ENCODE measurements at places on chromosomes 12 and 14.

GRCh38 chr14:93716746-93717667 lies 71.3 kb downstream of the PRIMA1 start:
- DNase-seq = no peak

GRCh38 chr14:24317141-24317928 lies 6.0 kb downstream of the LTB4R start:
- DNase-seq = no peak

DNA sequence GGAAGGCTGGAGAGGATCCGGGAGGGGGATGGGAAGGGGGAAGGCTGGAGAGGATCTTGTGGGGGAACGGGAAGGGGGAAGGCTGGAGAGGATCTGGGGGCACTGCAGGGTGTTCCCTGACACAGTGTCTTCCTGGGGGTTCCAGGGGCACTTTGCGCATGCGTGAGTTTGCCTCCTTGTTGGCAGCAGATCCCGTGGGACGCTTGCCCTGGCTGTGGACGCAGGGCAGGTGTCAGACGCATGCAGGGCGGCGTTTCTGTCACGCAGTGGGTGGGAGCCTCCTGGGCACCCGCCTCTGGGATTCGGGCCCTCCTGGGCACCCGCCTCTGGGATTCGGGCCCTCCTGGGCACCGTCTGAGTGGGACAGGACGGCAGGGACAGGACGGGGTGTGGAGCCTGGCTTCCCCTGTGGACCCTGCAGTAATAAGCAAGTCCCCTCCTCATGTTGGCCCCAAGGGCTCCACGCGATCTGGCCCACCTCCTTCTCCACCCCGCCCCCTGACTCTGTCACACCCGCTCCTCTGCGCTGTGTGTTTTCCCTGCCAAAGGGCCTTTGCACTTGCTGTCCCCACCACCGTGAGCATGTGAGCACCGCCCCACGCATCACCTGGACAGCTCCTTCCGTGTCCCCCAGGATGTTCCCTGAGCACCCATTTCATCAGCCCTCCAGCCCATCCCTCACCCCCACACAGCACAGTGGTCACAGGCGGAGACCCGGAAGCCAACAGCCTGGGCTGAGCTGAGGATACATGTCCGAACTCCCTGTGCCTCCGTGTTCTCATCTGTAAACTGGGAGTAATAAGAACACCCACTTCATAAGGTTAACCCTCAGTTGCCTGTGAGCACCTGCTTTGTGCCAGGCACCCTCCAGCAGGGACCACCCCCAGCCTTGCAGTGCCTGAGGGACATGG lies 4.4 kb downstream of the MMP17 start:
- no peak for DNase-seq

GRCh38 chr12:1173781-1174617 lies 183.0 kb downstream of the ERC1 start:
- DNase-seq = peak; percentile 55

DNA sequence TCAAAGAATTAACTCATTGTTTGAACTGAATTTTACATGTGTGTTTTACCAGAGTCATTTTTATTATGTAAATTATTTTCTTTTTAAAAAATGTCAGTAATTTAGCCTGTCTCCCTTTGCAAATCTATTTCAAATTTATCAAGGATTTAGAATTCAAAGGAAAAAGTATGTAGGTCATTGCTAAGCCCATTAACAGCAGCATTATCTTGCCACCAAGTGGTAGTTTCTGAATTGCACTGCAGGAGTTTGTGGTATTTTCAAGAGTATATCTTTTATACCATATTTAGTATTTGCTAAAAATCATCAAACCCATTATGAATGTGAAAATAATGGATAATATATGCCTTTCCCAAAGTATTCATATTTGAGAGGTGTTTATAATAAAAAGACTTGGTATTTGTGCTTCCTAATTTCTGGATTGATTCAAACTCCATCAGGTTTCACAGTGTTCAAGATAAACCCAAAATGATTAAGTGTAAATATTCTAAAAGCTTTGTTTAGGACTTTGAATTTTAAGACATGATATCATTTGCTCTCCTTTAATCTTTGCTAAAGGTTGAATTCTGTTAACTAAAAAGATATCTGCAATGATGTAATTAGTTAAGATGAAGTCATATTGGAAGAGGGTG lies 711.4 kb downstream of the FSCB start:
- no peak for DNase-seq

GRCh38 chr12:571795-572531 lies 91.3 kb downstream of the NINJ2 start:
- no peak for DNase-seq

DNA sequence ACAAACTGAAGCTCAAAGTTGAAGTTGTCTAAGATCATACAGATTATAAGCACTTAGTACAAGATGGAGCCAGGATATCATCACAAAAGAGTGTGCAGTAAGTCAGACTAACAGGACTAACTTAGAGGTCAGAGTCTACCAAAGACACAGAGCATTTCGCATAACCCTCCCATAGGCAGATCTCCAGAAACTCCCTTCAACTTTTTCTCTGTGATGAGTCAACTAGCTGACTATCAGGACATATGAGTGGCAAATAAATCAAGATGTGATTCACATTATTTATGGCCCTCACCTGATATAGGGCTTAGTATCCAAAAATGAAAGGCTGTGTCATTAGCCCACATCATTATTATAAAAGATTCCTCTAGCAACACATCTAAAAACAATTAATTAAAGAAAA lies 484.6 kb downstream of the GALC start:
- no peak for DNase-seq

DNA sequence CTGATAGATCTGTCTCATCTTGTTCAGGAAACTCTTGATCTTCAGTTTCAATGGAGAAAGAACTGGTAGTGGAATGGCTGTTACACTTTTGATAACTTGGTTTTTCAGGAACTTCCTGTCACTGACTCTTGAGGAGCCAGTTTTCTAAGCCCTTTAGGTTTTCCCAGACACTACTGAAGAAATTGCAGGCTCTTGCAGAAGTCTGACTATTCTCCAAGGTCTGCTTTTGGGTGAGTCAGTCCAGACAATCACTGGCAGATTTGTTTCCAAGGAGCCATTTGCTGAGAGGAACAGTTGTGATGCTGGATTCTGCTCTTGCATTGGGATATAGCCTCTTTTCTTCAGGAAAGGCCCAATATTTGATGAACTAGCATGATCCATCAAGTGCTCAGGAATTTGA lies 468.0 kb downstream of the FUT8 start:
- no peak for DNase-seq

GRCh38 chr14:75147423-75148071 lies 20.7 kb upstream of the NEK9 start:
- no peak for DNase-seq

DNA sequence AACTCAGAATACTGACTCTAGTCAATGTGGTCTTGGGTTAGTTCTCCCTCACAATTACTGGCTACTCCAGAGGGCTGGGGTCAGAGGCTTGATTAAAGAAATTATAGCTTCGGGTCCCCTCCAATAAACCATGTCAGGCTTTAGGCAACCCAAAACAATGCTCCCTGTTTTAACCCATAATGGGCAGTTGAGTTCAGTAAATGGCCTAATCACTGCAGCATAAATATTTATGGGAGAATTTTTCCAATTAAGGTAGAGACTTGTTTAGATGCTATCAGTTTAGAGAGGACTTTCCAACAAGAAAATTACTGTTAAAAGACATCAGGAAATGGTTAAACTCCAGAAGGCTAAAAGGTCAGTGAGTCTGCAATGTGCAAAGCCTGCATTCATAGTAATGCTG lies 389.2 kb upstream of the PRICKLE1 start:
- no peak for DNase-seq

DNA sequence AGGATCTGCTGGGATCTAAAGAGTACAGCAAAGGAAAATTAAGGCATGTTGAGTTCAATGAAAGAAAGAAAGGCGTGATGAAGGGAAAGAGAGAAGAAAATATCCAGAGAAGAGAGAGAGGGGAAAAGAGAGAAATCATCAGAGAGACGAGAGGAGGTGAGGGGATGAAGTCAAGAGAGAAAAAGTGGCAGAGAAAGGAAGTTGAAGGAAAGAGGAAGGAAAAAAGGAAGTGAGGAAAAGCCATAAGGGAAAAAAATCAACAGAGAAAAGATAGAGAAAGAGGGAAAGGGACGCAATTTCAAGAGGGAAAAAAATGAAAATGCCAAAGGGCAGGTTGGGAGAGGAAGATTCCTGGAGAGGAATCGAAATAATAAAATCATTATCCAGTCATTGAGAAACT lies 40.4 kb downstream of the LLPH start:
- DNase-seq = no peak

GRCh38 chr12:52044292-52044983 lies 6.8 kb upstream of the NR4A1 start:
- DNase-seq = no peak

- DNase-seq = no peak
Observed at GRCh38 chr14:61691495-61691894, 3.8 kb upstream of the HIF1A start.

GRCh38 chr12:26919216-26919555 lies 18.6 kb downstream of the INTS13 start:
- no peak for DNase-seq

DNA sequence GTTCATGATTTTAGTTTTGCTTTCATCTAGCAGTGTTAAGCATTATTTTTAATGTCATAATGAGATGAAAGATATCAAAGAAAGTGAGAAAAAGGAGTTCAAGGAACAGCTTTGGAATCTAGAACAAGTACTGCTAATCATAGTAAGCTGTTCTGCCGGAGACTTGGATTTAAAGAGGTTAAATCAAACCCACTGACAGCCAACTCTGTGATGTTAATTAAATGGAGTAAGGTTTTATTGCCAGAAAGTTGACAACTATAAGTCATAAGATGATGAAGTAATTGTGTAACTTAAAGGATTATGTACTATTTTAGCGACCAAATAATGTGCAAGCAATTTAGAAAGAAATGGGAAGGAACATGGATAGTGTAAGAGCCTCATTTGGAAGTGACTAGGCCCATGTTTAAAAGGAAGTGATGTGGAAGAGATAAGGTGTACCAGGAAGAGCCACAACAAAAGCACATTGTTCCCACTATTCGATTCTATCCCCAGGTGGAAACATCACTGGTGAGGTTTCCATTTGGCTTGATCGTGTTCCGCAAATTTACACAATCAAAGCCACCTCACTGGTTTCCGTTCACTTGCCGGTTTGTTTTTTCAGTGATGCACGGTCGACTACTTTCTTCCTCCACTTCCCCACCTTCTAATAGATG lies 388.5 kb downstream of the PAWR start:
- no peak for DNase-seq

- no peak for DNase-seq
Observed at GRCh38 chr12:115147916-115148315, 463.9 kb upstream of the TBX3 start.

DNA sequence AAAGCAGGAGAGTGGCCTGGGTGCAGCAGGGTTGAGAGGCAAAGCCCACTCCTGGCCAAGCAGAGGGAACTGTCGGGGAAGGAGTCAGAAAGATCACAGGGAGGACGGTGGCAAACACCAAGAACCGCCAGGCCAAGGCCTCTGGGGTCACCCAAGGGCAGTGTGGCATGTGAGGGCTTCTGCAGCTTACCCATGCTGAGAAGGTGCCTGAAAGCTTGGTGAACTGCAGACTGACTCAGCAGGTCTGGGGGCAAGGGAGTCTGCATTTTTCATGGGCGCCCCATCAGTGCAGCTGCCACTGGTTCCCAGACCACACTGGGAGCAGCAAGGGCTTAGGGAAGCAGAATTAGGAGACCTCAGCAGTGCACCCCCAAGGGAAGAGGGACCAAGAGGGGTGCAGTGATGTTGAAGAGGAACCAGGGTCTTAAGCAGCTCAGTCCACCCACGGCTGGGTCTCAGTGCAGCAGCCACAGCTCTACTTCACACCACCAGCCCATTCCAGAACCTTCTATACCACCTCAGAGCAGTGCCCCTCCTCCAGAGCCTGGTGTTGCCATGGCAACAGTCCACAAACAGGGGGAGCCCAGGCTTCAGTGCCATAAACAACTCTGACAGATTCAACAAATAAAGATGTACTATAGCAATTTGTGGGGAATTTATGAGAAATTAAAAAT lies 59.4 kb downstream of the ITPK1 start:
- no peak for DNase-seq

GRCh38 chr12:58238411-58238810 lies 297.0 kb downstream of the ATP23 start:
- no peak for DNase-seq

GRCh38 chr12:1834186-1834925 lies 14.0 kb downstream of the LRTM2 start:
- peak; percentile 4 for DNase-seq

DNA sequence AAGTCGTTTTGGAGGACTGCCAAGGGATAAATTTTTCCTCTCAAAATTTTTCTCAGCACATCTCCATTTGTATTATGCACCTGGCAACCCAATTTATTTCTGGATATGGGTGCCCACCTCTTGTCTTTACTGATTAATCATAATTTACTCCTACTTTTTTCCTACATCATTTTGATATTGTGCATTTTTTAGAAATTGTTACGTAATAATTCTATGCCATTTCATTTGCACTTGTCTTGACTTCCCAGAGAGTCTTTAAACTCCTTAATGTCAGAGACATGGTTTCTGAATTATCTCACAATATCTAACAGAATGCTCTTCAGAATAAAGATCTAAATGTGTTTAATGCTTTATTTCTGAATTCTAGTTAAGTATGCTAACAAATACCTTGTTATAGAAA lies 113.1 kb downstream of the TMTC3 start:
- DNase-seq = no peak

DNA sequence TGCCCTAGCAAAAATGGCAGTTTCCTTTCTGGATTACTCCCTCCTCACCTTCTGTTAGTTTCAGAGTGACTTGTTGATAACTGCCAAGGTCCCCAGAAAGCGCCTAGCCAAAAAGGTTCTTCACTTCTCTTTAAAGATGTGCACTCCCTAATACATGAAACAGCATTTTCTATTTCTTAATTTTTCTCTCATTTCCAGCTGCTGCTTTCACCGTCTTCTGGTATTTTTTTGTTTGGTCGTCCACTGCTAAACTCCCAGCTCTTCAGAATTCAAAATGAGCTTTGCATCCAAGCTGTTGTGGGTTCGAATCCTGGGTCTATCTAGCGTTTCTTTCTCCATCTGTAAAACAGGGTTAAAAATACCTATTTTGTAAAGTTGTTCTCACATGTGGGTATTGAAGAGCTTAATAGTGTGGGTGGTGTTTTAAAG lies 397 bp upstream of the BORCS5 start:
- no peak for DNase-seq

DNA sequence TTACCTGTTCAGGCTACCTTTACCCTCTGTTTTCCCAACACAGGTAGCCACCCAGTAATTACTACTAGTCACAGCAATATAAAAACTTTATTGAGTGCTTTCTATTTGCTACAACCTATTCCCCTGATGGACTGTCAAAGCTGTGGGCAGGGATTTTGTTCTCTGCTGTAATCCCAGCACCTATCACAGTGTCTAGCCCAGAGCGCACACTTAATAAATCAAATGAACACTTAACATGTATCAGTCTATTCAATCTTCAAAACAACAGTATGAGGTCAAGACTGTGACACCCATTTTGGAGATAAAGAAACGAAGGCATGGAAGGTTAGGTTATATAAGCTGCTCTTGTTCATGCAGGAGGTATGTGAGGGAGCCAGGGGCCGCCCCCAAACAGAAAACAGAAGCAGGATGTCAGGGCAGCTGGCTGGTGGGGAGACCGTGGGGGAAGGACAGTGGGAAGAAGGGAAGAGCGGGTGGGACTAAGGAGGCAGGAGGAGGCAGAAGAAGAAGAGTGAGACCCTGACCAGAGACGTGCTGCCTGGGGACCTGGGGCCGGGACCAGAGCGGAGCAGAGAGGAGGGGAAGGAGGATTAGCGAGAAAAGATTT lies 1.7 kb downstream of the TNFRSF1A start:
- no peak for DNase-seq

- no peak for DNase-seq
Observed at GRCh38 chr12:111730420-111730819, 36.3 kb upstream of the ALDH2 start.

GRCh38 chr12:45831590-45831989 lies 102.1 kb downstream of the ARID2 start:
- no peak for DNase-seq

GRCh38 chr12:131283191-131283861 lies 329.6 kb downstream of the ADGRD1 start:
- DNase-seq = no peak
